NCI-H2081 treated with DMSO at 0.1 percent for 48 hours (cell line): ENCODE measurements at places on chromosomes 13 and 19.
A peak's percentile ranks its signal among the peaks of the same experiment; 100 is the strongest.

GRCh38 chr13:51996641-51997040 lies 14.6 kb downstream of the ATP7B start:
- no peak for DNase-seq

- no peak for DNase-seq
Observed at GRCh38 chr13:99123101-99124045, 77.3 kb upstream of the UBAC2 start.

DNA sequence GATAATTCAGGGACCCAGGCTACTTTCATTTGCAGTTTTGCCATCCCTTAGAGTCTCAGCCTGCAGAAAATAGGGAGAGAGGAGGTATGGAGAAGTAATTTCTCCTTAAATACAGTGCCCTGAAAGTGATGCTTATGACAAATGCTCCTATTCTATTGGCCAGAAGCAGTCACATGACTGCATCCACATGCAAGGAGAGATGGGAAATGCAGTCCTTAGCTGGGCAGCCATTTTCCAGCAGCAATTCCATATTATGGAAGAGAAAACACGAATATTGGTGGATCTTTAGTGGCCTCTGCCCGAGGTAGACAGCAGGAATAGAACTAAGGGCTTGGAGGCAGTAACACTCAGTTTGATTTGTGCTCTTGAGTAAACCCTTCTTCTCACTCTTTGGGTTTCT lies 39.4 kb downstream of the VAV1 start:
- no peak for DNase-seq

GRCh38 chr13:45055198-45055901 lies 65.0 kb upstream of the GTF2F2 start:
- no peak for DNase-seq

DNA sequence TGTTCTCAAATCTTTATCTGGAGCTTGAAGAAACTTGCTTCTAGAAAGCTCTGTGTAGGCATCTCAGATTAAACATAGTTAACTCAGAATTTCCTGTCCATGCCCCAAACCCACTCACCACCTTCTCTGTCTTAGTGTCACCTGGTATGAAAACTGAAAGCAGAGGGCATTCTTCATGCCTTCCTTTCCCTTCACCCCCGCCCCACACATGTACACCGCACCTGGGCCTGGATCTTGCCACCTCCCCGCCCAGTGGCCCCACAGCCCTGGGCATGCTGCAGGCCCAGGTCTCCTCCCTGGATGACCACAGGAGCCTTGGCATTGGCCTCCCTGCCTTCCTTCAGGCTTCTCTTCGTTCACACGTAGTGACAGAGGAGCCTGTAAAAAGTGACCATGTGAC lies 15.8 kb downstream of the CFAP97D2 start:
- DNase-seq = no peak

DNA sequence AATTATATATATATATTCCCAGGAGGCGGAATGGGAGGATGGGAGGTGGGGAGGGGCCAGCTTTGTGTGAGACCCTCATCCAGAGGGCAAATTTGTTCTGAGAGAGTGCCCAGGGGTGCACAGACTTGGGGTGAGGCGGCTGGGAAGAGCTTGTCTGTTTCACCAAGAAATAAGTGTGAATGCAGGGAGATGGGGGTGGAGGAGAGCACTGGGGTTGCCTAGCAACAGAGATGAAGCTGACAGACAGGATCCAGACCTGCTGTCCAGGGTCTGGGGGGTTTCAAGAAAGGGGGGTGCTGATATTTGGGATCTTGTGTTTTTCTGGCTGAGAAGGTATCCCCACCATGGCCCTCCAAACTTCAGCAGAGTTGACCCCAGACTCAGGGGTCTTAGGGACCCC lies 18.6 kb upstream of the TNFAIP8L1 start:
- no peak for DNase-seq

- no peak for DNase-seq
Observed at GRCh38 chr13:61148691-61149315, 266.8 kb downstream of the PCDH20 start.

- peak; percentile 53 for DNase-seq
Observed at GRCh38 chr13:41060724-41061074, 610 bp upstream of the WBP4 start.

GRCh38 chr13:48590141-48590901 lies 57.4 kb upstream of the RCBTB2 start:
- no peak for DNase-seq

- DNase-seq = no peak
Observed at GRCh38 chr19:31678421-31678820, 329.2 kb upstream of the TSHZ3 start.
